Panc1 (cell line): ENCODE measurements at places on chromosomes 13 and 19. TPM values are rescaled to one million over a fixed set of nuclear protein-coding genes. Genes with fewer than 3 reads are reported as not detected.

DNA sequence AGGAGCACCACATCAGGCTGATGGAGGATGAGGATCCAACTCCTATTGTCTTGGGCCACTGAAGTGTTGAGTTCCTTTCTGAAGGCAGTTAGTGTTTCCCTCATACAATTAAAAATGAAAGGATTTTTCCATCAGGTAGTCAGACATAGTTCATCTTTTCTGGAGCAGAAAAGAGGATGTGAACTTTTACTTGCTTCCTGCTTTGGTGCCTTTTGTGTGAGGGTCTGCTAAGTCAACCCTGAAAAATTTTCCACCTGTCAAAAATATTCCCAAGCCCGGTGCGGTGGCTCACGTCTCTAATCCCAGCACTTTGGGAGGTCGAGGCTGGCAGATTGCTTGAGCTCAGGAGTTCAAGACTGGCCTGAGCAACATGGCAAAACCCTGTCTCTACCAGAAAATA, 43.9 kb downstream of the RGCC start:
- no peak for DNase-seq
- no peaks in the 10 kb centered on the region for H3K27me3 ChIP-seq

DNA sequence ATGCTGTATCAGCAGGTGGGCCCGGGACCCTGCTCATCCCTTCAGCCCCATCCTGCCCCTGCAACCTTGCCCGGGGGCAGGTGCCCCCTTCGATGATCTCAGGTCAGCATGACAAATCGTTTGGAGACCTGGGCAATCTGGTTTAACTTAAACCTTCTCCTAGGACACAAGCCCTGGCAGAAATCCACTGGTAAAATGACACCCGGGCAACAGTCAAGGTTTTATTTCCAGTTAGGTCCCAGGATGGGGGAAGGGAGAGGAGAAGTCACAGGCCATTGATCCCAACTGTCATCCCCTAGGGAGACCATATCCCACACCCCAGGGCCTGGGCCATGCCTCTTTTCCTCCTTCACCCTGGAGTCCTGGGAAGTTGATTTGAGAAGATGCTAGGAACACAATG, 1.8 kb upstream of the PLIN5 start:
- peaks cover 5% of the 10 kb centered on the region; the same call in 1 of the 2 replicates for H3K4me1 ChIP-seq
- no peaks in the 10 kb centered on the region for H3K36me3 ChIP-seq
- H3K4me3 ChIP-seq = no peak overlapping the region
- no peaks in the 10 kb centered on the region for H3K27me3 ChIP-seq

GRCh38 chr13:28137596-28137995, 749 bp upstream of the PAN3 start:
- H3K36me3 ChIP-seq = peaks cover 6% of the 10 kb centered on the region; the same call in 1 of the 2 replicates
- peaks cover 10% of the 10 kb centered on the region for H3K4me1 ChIP-seq
- H3K27ac ChIP-seq = peak overlapping the region; percentile 98
- peak overlapping the region; percentile 85 for H3K4me3 ChIP-seq
- no peak for DNase-seq
- H3K27me3 ChIP-seq = no peaks in the 10 kb centered on the region

- H3K27ac ChIP-seq = no peak overlapping the region
- H3K27me3 ChIP-seq = no peaks in the 10 kb centered on the region
- no peak overlapping the region for H3K4me3 ChIP-seq
- DNase-seq = no peak
- no peaks in the 10 kb centered on the region for H3K4me1 ChIP-seq
- no peaks in the 10 kb centered on the region for H3K36me3 ChIP-seq
These were observed 84.0 kb downstream of the MZT1 start for GRCh38 chr13:72643311-72643989.

DNA sequence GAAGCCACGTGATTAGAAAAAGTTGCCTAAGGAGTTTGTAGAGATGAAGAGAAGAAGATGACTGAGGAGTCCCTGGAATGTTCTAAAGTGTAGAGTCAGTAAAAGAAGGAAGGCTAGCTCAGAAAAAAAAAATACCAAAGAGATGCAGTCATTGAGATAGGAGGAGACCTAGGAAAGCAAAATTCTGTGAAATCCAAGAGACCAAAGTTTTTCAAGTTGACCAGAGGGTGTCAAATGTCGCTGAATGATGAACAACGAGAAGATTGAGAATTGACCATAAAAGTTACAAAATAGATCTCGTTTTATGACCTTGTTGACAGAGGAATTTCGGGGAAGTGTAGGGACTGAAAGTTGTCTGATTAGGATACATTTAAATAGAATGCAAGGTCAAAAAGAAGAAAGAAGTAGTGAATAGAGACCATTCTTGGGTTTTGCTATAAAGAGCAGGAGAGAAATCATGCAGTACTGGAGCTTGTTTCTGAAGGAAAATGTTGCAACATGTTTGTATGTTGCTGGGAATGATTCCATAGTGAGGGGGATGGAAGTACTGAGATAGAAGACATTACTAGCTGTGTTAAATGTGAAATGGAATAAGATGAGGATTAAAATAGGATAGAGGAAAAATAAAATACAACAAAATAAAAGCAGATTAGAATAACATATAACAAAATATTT, 30.2 kb upstream of the HTR2A start:
- no peak overlapping the region for H3K27ac ChIP-seq
- H3K4me3 ChIP-seq = no peak overlapping the region
- H3K4me1 ChIP-seq = no peaks in the 10 kb centered on the region

DNA sequence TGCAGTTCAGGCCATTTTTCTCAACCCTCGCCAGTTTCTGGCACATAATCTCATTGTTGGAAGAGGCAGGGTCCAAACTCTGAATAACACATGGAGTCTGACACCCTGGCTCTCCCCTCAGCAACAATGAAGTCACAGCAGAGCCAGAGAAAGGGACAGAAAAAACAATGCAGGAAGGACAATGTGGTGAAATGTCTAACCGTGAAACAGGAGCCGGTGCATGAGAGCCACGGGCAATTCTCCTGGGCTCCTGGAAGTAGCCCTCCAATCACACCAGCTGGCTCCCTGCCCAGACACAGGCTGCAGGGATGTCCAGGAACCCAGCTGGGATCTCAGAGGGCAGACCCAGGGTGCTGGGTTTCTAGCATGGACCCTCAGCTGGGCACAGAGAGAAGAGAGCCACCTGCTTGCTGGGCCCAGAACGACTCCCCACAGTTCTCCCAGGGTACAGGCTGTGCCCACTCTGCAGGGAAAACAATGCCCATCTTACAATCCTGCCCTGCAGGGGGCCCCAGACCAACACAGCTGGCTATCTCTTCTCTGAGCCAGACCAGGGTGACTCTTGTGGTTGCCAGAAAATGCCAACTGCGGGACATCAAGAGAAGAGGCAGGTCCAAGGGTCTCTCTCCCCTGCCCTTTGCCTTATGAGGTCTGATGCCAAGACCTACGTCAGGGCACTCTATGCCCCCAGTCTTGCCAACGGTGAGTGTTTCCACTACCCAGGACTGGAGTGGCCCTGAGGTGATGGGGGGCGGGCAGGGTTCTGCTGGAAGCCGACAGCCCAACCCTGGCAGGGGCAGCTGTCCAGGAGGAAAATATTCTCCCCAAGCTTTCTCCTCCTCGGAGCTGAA, 64.5 kb downstream of the CEBPG start:
- H3K36me3 ChIP-seq = no peaks in the 10 kb centered on the region
- H3K4me3 ChIP-seq = no peak overlapping the region
- DNase-seq = no peak
- 0 out of 2 replicates have a peak, but pooled peaks cover 2% of the 10 kb centered on the region for H3K4me1 ChIP-seq
- H3K27ac ChIP-seq = no peak overlapping the region

- H3K27me3 ChIP-seq = no peaks in the 10 kb centered on the region
- H3K4me3 ChIP-seq = no peak overlapping the region
These were observed 3.4 kb downstream of the MEGF8 start for GRCh38 chr19:42328854-42329253.

DNA sequence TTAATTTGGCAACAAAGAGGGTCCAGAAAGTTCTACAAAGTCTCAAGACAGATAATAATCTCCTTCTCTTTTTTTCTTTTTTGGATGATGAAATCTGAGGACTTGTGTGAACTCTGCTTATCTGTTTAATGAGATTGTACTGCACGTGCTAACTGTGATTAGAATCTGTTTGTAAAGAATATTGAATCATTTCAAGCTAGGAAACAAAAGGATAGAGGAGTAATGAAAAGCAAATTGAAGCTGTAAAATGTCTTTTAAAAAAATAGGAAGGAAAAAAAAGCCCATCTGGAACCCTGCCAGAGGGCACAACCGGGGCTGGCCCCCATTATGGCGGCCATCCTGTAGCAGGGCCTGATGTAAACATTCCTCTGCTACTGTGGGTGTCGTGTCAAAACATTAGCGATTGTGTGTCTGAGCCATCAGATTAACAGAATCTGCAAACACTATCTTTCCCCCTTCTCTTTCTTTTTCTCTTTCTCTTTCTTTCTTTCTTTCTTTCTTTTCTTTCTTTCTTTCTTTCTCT, 83.0 kb downstream of the FLT1 start:
- H3K36me3 ChIP-seq = no peaks in the 10 kb centered on the region
- no peaks in the 10 kb centered on the region for H3K4me1 ChIP-seq
- no peak overlapping the region for H3K27ac ChIP-seq
- no peak overlapping the region for H3K4me3 ChIP-seq
- no peak for DNase-seq

- no peaks in the 10 kb centered on the region for H3K4me1 ChIP-seq
- H3K4me3 ChIP-seq = no peak overlapping the region
- no peak overlapping the region for H3K27ac ChIP-seq
- no peaks in the 10 kb centered on the region for H3K27me3 ChIP-seq
- no peaks in the 10 kb centered on the region for H3K36me3 ChIP-seq
These were observed 620.9 kb upstream of the KLF12 start for GRCh38 chr13:74755065-74755464.

- no peaks in the 10 kb centered on the region for H3K36me3 ChIP-seq
- H3K4me3 ChIP-seq = no peak overlapping the region
- H3K4me1 ChIP-seq = peaks cover 24% of the 10 kb centered on the region
- H3K27ac ChIP-seq = peak overlapping the region; percentile 65
- no peak for DNase-seq
These were observed 11.9 kb downstream of the GADD45B start for GRCh38 chr19:2487842-2488241.

DNA sequence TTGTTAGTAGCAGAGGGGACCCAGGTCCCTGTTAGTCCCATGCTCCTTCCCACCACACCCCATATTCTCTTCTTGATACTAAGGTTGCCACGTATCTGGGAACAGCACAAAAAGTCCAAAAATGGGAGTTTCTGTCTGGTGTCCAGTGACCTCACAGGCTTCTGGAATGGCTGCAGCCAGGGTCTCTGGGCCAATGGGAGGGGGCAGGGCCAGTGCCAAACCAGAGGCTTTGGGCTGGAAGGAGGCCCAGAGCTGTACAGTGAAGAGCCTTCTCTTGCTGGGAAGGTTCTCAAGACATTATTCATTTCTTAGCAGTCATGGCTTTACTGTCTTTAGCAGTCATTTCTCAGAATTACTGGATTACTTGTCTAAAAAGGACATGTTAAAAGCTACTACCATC, 119.2 kb downstream of the FRY start:
- H3K27ac ChIP-seq = no peak overlapping the region
- no peaks in the 10 kb centered on the region for H3K27me3 ChIP-seq
- no peak for DNase-seq

DNA sequence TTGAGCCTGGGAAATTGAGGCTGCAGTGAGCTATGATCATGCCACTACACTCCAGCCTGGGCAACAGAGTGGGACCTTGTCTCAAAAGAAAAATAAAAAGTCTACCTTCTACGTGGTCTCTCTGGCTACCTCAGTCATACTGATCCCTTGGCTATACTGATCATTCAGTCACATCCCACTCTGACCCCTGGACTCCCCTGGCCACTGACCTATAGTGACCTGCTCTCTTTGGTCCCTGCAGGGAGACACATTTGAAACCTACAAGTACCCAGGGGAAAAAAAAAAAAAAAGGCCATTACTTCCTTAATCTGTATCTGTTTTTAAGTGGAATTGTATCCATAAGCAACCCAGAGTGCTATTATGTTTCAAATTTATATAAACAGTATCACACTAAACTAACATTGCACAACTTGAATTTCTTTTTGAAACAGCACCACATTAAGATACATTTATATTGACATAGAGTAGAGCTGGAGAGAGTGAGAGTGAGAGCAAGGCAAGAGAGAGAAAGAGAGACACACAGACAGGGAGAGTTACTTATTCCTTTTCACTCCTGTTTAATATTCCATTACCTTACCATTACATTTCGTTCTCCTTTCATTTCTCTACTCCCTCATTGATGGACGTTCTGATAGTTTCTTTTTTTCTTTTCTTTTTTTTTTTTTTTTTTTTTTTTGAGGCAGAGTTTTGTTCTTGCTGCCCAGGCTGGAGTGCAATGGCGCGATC, 23.7 kb upstream of the CERS4 start:
- H3K27ac ChIP-seq = no peak overlapping the region
- no peak overlapping the region for H3K4me3 ChIP-seq
- no peaks in the 10 kb centered on the region for H3K27me3 ChIP-seq
- H3K36me3 ChIP-seq = no peaks in the 10 kb centered on the region
- no peaks in the 10 kb centered on the region for H3K4me1 ChIP-seq

DNA sequence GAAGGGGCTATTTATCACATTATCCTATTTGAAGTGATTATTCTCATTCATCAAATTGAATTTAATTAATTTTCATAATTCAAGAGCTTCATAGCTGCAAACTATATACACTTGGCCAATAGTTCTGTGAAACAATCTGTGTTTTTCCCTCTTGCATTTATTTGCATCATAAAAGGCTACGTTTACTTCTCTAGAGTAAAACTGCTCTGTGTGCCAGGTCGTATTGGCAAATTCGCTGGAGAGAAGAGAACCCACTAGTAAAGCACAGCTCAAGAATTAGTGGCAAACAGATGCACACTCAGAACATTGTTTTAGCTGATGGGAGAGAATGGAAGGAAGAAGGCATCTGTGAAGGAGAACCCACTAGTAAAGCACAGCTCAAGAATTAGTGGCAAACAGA, 81.8 kb downstream of the CYSLTR2 start:
- no peaks in the 10 kb centered on the region for H3K4me1 ChIP-seq
- H3K36me3 ChIP-seq = no peaks in the 10 kb centered on the region
- no peaks in the 10 kb centered on the region for H3K27me3 ChIP-seq
- no peak overlapping the region for H3K4me3 ChIP-seq
- DNase-seq = no peak

DNA sequence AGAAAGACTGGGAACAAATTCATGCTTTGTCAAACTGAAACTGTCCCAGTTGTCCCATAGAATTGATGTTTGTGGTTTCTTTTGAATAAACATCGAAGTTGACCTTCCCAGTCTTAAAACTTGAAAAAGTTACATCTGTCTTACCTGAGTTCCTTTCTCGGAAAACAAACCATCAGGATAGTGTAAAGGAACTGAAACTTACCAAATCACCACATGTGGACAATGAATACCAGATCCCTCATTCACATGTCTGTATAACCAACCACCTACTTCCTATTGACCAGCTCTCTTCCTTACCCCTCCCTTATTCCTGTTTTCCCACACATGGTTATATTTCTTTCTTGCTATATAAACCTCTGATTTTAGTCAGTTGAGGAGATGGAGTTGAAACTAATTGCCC, 791.7 kb upstream of the PCDH20 start:
- H3K4me1 ChIP-seq = no peaks in the 10 kb centered on the region
- H3K4me3 ChIP-seq = no peak overlapping the region

The ARHGAP45 gene
- total RNA-seq = 27.8 TPM

The ATF5 gene
- total RNA-seq = 104 TPM

The EBI3 gene
- 3.0 TPM for total RNA-seq

The ATXN8OS gene
- not detected for total RNA-seq

The SHC2 gene
- total RNA-seq = 6.7 TPM

The CEACAM8 gene
- not detected for total RNA-seq

The IZUMO1 gene
- total RNA-seq = not detected

The NKPD1 gene
- 0.05 TPM for total RNA-seq

The TEX26 gene
- total RNA-seq = not detected

The CSNK1G2 gene
- 65.8 TPM for total RNA-seq
